Peyer's patch (tissue), 4 donors: ENCODE measurements at places on chromosomes 4 and X. TPM values are rescaled to one million over a fixed set of nuclear protein-coding genes. Genes with fewer than 3 reads are reported as not detected.
A peak's percentile ranks its signal among the peaks of the same experiment; 100 is the strongest.

Gene FAM241A
- 2.5 TPM for total RNA-seq

Gene FGFBP1
- 4.0 TPM for total RNA-seq

Gene TEX13C
- total RNA-seq, result not detected

Gene PLCXD1
- total RNA-seq, result 73.4 TPM

Gene VSIG1
- not detected for total RNA-seq

Gene TMLHE
- total RNA-seq, result 31.1 TPM

- no peaks in the 10 kb centered on the region for H3K27me3 ChIP-seq
- H3K4me3 ChIP-seq, result no peak overlapping the region
- DNase-seq, result no peak
- H3K4me1 ChIP-seq, result no peaks in the 10 kb centered on the region
- no peak overlapping the region for H3K27ac ChIP-seq
Observed at GRCh38 chr4:78324625-78325024, 226.9 kb upstream of the ANXA3 start.

- H3K36me3 ChIP-seq, result no peaks in the 10 kb centered on the region
- no peak for DNase-seq
- H3K4me1 ChIP-seq, result no peaks in the 10 kb centered on the region
- H3K27ac ChIP-seq, result no peak overlapping the region
- H3K4me3 ChIP-seq, result no peak overlapping the region
- H3K27me3 ChIP-seq, result no peaks in the 10 kb centered on the region
Observed at GRCh38 chr4:19266566-19266965, 985.1 kb upstream of the SLIT2 start.

GRCh38 chr4:156968479-156968984 lies 3.1 kb downstream of the PDGFC start:
- H3K27ac ChIP-seq, result peak overlapping the region; percentile 1
- H3K4me1 ChIP-seq, result no peaks in the 10 kb centered on the region
- no peaks in the 10 kb centered on the region for H3K36me3 ChIP-seq
- H3K27me3 ChIP-seq, result no peaks in the 10 kb centered on the region

DNA sequence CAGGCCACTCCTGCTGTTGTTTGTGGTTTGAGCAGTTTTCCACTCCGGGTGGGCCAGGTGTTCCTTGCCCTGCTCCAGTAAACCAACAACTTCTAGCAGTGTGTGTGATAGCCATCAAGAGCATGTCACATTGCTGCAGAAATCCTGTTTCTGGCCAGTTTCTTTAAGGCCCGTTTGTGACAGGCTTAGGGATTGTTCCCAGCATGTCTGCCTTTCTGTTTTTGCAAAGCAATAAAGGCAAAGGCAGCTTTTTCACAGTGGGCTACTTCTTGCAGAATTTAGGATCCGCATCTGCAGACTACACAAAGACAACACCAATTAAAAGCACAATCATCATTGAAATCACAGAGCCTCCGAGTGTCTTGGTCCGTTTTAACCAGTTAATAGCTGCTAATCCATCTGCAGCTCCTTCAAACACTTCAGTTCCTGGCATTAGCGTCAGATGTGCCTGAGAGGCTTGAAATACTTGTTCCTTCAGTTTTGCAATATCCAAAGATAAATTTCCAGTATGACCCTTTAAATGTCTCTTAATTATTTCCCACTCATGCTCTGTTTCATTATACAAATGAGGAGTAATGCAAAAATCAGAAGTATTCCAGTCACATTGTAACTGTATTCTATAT lies 65.1 kb downstream of the ADAM29 start:
- H3K27ac ChIP-seq, result no peak overlapping the region
- no peaks in the 10 kb centered on the region for H3K4me1 ChIP-seq
- no peaks in the 10 kb centered on the region for H3K27me3 ChIP-seq

- H3K36me3 ChIP-seq, result no peaks in the 10 kb centered on the region
- no peak overlapping the region for H3K27ac ChIP-seq
- DNase-seq, result no peak
- no peaks in the 10 kb centered on the region for H3K4me1 ChIP-seq
- H3K27me3 ChIP-seq, result no peaks in the 10 kb centered on the region
Observed at GRCh38 chr4:42683393-42683792, 26.5 kb upstream of the ATP8A1 start.

GRCh38 chr4:141977433-141977832 lies 341.1 kb downstream of the IL15 start:
- no peak overlapping the region for H3K27ac ChIP-seq
- H3K36me3 ChIP-seq, result no peaks in the 10 kb centered on the region
- DNase-seq, result no peak
- H3K4me1 ChIP-seq, result no peaks in the 10 kb centered on the region
- no peak overlapping the region for H3K4me3 ChIP-seq

DNA sequence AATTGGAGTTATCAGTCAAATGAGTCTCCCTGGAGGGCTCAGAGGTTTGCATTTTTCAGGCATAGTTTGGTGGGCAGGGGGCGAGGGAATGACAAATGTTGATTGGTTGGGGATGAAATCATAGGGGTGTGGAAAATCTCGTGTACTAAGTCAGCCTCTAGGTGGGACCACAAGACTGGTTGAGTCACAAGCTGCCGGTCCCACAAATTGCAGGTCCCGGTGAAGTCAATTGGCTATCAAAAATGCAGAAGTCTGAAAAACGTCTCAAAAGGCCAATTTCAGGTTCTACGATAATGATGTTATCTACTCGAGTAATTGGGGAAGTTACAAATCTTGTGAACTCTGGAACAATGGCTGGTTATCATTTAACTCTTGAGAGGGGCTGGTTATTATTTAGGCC lies 98.8 kb upstream of the DHX15 start:
- no peak overlapping the region for H3K4me3 ChIP-seq
- no peak overlapping the region for H3K27ac ChIP-seq
- H3K27me3 ChIP-seq, result no peaks in the 10 kb centered on the region
- DNase-seq, result no peak
- no peaks in the 10 kb centered on the region for H3K4me1 ChIP-seq

GRCh38 chr4:149684516-149684915 lies 131.1 kb downstream of the IQCM start:
- no peaks in the 10 kb centered on the region for H3K4me1 ChIP-seq
- H3K27me3 ChIP-seq, result no peaks in the 10 kb centered on the region
- no peak for DNase-seq
- no peaks in the 10 kb centered on the region for H3K36me3 ChIP-seq

DNA sequence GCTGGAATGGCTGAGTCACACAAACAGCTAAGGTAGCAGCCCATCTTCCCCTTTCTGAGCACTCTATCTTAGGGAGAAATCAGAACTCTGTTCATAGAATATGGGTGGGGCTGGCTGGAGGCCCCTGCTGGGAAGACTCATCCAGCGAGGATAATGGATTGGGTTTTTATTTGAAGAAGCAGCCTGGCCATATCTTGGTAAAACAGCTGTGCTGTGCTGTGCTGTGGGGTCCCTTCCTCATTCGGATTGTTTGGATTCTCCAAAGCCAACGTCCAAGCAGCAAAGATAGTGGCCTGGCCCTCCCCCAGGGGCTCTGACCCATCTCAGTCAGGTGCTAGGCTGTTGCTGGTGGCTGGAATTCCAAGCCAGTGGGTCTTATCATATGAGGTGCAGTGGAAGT lies 63.8 kb downstream of the ZNF718 start:
- no peak overlapping the region for H3K4me3 ChIP-seq
- DNase-seq, result no peak
- no peaks in the 10 kb centered on the region for H3K36me3 ChIP-seq
- no peaks in the 10 kb centered on the region for H3K4me1 ChIP-seq
- H3K27me3 ChIP-seq, result no peaks in the 10 kb centered on the region

DNA sequence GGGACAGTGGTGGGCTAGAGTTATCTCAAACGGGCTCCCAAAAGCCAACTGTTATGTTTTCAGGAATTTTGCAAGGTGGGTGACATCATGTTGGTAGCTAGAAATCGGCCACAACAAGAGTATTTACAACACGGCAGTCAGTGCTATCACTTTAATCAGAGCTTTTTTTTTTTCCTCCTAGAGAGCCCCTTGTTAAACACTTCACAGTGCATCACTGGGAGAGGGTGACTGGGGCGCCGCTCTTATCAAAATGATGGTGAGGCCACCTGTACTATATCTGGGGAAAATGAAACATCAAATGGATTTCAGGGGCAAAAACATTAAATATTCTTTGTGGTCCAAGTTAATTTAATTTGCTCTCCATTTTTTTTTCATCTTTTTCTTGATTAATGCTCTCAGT lies 44.9 kb downstream of the MAMLD1 start:
- no peaks in the 10 kb centered on the region for H3K36me3 ChIP-seq
- H3K4me1 ChIP-seq, result no peaks in the 10 kb centered on the region
- H3K27ac ChIP-seq, result no peak overlapping the region

DNA sequence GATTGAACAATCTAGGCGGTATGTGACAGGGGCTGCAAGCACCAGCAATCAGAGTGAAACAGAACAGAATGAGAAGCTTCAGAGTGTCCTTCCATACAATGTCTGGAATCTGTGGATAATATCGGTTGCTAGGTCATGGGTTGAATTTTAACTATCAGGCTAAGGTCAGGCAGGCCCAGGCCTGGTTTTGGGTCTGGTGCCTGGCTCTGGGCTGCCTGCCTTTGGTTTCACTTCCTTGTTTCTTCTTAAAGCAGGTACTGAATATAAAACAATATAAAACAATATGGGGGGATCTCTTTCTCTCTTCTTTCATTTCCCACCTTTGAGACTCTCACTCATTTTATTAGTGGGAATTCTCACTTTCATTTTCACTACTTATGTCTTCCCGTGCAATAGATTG lies 962.0 kb downstream of the CCSER1 start:
- no peak for DNase-seq
- H3K27ac ChIP-seq, result no peak overlapping the region
- H3K36me3 ChIP-seq, result no peaks in the 10 kb centered on the region
- no peak overlapping the region for H3K4me3 ChIP-seq
- no peaks in the 10 kb centered on the region for H3K4me1 ChIP-seq
- no peaks in the 10 kb centered on the region for H3K27me3 ChIP-seq

DNA sequence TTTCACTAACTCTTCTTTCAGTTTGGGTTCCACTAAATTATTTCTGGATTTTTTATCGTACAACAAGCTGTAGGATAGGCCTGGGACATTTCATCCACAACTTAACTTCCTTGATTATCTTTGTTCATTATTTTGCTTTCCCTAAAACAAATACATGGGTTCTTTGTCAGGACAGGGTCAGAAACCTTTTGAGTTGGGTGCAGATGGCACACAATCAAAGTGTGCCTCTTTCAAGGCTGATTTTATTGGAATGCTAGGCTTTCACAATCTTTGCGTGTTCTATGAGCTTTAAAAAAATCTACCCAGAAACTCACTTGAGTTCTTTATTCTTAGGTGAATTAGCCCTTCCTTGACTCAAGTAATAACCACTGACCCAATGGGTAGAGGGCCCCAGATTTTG lies 348.4 kb downstream of the FAM47B start:
- H3K27ac ChIP-seq, result no peak overlapping the region
- H3K4me1 ChIP-seq, result no peaks in the 10 kb centered on the region
- DNase-seq, result no peak
- no peaks in the 10 kb centered on the region for H3K36me3 ChIP-seq
- H3K27me3 ChIP-seq, result no peaks in the 10 kb centered on the region

GRCh38 chr4:107719207-107719921 lies 670 bp downstream of the PAPSS1 start:
- no peaks in the 10 kb centered on the region for H3K4me1 ChIP-seq
- DNase-seq, result no peak
- no peaks in the 10 kb centered on the region for H3K36me3 ChIP-seq
- peak overlapping the region; percentile 98 for H3K4me3 ChIP-seq
- no peaks in the 10 kb centered on the region for H3K27me3 ChIP-seq

GRCh38 chr4:85448906-85449890 lies 25.8 kb upstream of the ARHGAP24 start:
- DNase-seq, result no peak
- no peaks in the 10 kb centered on the region for H3K36me3 ChIP-seq
- H3K27ac ChIP-seq, result no peak overlapping the region
- no peak overlapping the region for H3K4me3 ChIP-seq
- no peaks in the 10 kb centered on the region for H3K4me1 ChIP-seq

- no peaks in the 10 kb centered on the region for H3K27me3 ChIP-seq
- no peak overlapping the region for H3K27ac ChIP-seq
- no peaks in the 10 kb centered on the region for H3K36me3 ChIP-seq
- H3K4me3 ChIP-seq, result no peak overlapping the region
Observed at GRCh38 chrX:122422547-122422946, 761.5 kb upstream of the GRIA3 start.

DNA sequence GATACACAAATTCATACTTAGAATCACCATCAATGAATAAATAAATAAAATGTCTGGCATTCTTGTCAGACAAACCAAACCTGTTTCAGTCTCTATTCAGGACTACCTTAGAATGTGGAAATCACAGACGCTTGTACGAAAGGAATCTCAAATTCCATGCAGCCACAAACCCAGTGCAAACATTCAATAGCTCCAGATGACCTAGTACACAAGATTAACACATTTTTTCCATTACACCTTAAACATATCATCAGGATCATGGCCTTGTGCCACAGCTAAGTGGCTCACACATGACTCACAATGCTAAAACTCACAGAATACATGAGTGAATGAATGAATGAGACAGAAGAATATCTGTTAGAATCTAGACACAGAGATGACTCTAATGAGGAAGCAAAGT lies 134.2 kb downstream of the PWWP3B start:
- H3K36me3 ChIP-seq, result no peaks in the 10 kb centered on the region
- H3K4me1 ChIP-seq, result no peaks in the 10 kb centered on the region
- no peak overlapping the region for H3K4me3 ChIP-seq
- DNase-seq, result no peak
- no peaks in the 10 kb centered on the region for H3K27me3 ChIP-seq
- H3K27ac ChIP-seq, result no peak overlapping the region

DNA sequence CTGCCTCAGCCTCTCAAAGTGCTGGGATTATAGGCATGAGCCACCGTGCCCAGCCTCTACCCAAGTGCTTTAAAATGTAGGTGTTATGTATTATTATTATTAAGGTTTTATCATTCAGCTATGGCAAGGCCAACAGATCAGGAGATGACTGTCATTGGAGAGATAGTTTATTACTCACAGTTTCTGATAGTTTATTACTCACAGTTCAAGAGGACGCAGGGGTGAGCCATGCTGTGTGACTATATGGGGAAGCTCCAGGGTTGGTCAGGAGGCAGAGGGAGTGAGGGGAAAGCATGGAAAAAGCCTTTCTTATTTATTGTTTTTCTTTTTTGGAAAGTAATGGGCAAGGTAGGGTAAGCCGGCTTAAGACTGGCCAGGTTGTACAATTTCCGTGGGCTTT lies 25.4 kb upstream of the ARSD start:
- no peaks in the 10 kb centered on the region for H3K36me3 ChIP-seq
- DNase-seq, result no peak
- H3K4me3 ChIP-seq, result no peak overlapping the region
- H3K27me3 ChIP-seq, result no peaks in the 10 kb centered on the region
- no peak overlapping the region for H3K27ac ChIP-seq

GRCh38 chr4:125710766-125711165 lies 396.0 kb downstream of the FAT4 start:
- no peak overlapping the region for H3K27ac ChIP-seq
- H3K36me3 ChIP-seq, result no peaks in the 10 kb centered on the region
- no peak for DNase-seq
- no peaks in the 10 kb centered on the region for H3K4me1 ChIP-seq
- H3K4me3 ChIP-seq, result no peak overlapping the region
